ENCODE measurements at places on chromosomes 1 and 21.

- no peak for DNase-seq
These were observed 196.2 kb downstream of the NPHP4 start for GRCh38 chr1:5796028-5796427.

DNA sequence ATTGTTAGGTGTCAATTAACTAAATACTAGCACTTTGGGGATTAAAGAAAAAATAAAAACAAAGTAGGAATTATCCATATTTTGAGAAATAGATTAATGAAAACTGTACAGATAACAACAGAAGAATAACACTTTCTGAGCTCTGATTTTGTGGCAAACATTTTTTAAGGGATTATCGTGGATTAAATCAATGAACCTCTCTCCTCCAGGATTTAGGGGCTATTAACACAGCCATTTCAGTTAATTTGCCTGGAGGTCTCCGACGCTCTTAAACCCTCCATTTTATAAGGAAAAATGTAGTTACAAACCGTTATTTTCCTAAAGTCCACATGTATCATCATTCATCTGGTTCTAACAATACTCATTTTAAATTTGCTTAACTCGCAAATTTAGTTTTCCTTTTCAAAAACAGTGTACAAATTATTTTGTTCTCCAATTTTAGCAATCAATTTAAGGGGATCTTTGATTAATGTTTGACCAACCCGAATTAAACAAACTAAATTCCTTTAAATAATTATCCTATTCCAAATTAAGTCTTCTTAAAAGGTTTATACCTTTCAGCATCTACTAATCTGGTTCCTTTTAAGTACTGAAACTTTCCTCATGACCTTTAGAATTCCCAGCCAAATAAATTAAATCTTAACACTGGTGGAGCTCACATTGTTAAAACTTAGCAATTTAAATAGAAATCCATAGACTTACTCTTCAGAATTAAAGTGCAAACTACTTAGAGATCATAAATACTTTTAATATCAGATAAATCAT lies 30.7 kb upstream of the RNF187 start:
- DNase-seq = peak; percentile 9

GRCh38 chr1:39230261-39231190 lies 26.0 kb downstream of the MACF1 start:
- DNase-seq = peak; percentile 47

- no peak for DNase-seq
These were observed 8.0 kb downstream of the MED8 start for GRCh38 chr1:43381612-43382011.

- DNase-seq = no peak
These were observed 837 bp upstream of the DESI2 start for GRCh38 chr1:244651956-244652622.

DNA sequence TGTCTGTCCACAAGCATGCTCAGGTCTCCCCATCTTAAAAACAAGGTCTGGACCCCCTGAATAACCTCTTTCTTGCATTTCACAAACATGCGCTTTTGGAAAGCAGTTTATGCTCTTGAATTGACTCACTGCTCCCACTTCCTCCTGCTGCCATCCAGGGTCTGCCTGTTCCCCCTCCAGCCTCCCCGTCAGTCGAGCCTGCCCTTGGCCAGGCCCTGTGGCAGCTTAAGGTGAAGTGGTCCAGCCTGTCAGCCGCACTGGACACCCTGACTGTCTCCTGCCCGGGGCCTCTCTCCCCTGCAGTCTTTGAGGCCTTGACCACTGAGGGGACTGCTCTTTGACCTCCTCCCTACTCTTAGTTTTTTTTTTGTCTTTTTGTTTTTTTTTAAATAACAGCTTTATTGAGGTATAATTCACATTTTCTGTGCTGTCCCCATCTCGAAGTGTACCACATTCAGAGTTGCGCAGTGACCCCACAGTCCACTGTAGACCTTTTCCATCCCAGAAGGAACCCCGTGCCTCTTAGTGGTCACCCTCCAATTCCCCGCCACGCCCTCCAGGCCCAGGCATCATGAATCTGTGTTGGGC lies 18.3 kb downstream of the GPR137B start:
- no peak for DNase-seq

- DNase-seq = no peak
These were observed 161.7 kb downstream of the ZSCAN20 start for GRCh38 chr1:33634143-33634542.

DNA sequence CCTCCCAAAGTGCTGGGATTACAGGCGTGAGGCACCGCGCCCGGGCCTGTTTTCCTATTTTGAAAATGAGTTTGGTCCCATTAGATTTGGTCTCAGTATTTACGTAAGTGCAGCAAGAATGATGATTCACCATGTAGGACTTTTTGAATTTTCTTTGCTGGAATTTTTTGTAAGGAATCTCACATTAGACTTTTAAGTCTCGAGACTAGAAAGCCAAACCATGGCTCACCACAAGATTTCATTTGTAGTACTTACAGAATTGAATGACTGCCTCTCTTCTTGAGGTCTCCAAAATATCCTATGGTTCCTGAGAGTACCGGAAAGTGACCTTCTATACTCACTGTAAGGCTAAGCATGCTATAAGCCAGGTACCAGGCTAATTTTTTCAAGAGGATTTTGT lies 325 bp downstream of the OR14A2 start:
- no peak for DNase-seq

DNA sequence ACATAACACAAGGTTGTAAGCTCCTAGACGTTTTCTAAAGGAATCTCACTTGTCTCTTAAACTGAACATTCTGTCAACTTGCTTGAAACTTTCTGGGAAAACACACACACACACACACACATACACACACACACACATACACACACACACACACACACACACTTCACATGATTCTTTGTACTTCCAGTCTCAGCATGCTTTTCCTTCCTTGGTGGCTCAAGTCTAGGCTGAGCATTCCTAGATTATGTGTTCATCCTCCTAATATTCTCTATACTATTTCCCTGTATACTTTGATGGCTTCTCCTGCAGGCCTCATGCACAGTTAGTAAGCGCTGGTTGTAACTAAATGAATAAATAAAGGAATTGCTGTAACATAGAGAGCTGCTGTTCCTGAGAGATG lies 372.1 kb downstream of the PTPRC start:
- no peak for DNase-seq

DNA sequence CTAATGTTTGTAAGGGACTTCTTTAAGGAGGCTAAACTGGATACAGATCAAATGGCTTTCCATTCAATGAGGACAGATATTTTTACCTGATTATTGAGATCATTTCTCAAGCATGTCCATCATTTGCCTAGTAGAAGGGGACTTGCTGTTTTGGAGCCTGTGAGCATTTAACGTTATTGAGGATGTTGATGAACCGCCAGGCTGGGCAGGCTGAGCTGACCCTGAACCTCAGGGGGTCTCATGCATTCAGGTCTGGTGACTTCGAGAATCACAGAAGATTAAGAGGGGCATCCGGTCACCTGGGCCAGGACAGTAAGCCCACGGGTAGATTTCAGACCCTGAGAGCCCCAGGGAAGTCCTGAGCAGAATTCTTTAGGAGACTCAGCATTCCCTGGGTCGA lies 63.1 kb downstream of the BACE2 start:
- no peak for DNase-seq

DNA sequence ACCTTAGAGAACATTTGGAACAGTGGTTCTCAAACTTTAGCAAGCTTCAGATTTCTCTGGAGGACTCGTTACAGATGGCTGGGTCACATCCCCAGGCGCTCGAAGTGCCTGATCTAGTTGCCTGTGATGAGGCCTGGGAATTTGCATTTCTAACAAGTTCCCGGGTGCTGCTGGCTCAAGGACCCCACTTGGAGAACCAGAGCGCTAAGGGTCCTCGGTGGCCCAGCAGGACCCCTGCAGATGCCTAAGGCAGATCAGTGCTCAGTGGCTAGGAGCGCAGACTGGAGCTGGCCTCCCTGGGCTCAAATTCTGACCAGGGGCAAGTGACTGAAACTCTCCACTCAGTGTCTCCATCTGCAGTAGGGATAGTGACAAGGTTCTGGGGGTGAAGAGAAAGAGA lies 208.2 kb downstream of the DYRK1A start:
- DNase-seq = no peak

DNA sequence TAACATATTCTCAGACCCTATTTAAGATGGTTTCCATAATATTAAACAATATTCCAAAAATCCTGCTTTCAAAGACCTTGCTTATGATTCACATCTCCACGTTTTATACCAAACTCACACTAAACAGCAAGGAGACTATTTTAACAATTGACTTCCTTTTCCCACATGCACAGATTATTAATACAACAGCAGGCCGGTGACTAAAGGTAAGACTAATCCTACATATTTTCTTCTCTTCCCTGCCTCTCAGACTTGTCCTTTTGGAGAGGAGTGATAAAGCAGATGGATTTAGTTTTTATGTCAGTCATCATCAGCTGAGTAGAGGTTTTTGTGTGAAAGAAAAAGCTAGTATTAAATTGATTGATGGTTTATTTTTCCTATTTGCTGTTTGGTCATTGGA lies 400.6 kb downstream of the NTNG1 start:
- no peak for DNase-seq
